ENCODE measurements at places on chromosomes 4 and X.

DNA sequence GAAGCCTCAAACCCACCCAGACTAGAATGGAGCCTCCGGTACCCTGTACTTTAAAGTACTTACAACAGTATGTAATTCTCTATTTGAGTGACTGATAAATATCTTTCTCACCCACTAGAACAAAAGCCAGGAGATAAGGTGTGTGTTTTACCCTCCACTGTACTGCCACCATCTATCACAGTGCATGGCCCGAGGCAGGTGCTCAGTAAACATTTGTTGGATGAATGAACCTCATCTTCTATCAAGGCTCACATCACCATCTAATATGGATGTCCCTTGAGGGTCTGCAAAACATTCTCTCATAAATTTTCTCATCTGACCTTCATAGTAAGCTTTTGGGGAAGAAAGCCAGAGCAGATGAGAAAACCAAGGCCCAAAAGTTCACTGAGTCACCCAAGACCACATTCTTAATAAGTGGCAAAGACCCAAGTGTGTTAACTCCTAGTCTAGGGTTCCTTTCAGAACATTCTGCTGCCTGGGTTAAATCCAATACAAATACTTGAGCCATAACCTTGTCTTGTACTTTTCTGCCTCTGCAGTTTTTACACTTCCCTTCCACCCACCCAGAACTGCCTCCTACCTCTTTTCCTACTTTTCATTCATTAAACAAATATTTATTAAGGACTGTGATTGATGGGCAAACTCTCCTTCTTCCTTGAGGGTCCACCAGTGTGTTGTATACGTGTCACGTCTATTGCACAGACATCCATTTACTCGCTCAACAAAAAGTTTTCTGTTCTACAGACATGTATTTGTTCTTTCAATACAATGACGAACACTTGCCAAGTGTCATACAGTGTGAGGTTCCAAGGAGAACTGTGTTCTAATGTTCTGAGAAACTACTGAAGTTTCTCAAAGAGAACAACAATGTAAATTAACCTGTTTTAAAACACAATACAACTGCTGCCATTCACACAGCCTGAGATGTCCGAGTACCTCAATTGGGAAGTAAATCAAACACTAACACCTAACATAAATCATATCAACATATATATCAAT lies 35.7 kb downstream of the APBB2 start:
- no peak for DNase-seq

DNA sequence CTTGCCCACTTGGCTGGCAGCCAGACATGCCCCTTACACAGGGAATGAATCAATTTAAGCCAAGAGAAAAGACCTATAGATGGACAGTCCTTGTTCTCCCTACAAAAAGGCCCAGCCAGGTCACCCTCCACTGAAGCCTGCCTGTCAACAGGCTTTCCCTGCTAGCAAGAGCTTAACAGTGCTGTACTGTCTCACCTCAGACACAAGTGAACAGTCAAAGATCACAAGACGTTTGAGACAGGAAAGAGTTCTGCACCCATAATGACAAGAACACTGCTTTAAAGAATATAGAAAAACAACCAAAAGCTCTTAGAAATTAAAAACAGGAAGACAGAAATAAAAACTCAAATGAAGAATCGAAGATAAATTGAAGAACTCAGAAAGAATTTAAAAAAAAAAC lies 4.6 kb downstream of the RNF175 start:
- DNase-seq = no peak

DNA sequence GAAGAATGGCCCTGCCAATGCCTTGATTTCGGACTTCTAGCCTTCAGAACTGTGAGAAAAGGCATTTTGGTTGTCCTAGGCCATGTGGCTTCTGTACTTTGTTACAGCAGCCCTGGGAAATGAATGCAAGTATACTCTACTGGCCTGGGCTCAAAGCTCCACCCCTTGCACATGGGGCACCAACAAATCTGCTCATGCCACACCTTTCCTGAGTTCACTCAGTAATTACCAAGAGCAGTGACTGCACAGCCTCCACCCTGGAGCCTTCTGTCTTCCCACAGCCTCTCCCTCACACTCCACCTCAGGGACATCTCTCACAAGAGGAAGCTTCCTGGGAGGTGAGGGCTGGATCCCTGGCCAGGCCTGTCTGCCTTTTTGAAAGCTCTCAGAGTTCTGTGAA lies 29.1 kb upstream of the GAB1 start:
- no peak for DNase-seq

DNA sequence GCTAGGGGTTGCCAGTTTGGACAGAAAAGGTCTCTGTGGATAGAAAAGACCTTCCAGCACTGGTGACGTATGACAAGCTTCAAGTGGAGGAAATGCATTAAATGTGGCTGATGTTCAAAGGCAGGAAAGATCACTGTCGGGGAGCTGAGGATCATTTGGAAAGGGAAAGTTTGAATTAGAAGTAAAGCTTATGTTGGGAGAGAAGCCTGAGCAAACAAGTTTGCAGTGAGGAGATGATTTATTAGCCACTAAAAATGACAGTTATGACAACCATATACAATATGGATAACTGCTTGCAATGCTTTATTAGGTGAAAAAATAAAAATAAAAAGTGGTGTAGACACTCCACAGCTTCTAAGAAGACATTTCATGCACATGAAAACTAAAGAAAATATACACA lies 135.3 kb upstream of the HS3ST1 start:
- no peak for DNase-seq

- no peak for DNase-seq
Observed at GRCh38 chrX:17559728-17560379, 177.4 kb upstream of the SCML1 start.

- no peak for DNase-seq
Observed at GRCh38 chrX:23631136-23631535, 36.2 kb upstream of the PRDX4 start.

- no peak for DNase-seq
Observed at GRCh38 chrX:137052643-137053235, 18.9 kb upstream of the GPR101 start.

DNA sequence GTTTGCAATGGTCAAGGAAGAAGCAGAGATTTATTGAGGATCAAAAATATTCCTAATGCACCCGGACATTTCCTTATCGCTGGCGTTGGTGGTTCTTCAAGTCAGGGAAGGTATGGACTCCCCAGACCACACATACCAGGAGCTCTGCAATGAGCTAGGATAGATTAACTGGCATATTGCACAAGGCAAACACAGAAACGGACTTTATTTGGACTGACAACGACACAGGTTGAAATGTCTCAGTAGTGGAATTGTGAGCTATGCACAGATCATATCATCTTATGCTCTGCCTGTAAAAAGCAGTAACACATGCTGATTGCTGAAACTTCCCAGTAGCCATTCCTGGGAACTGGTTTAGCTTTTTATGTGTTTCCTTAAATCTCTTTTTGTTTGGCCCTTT lies 1.7 kb downstream of the TSPAN7 start:
- no peak for DNase-seq

- DNase-seq = no peak
Observed at GRCh38 chr4:114921790-114922591, 191.4 kb downstream of the NDST4 start.

DNA sequence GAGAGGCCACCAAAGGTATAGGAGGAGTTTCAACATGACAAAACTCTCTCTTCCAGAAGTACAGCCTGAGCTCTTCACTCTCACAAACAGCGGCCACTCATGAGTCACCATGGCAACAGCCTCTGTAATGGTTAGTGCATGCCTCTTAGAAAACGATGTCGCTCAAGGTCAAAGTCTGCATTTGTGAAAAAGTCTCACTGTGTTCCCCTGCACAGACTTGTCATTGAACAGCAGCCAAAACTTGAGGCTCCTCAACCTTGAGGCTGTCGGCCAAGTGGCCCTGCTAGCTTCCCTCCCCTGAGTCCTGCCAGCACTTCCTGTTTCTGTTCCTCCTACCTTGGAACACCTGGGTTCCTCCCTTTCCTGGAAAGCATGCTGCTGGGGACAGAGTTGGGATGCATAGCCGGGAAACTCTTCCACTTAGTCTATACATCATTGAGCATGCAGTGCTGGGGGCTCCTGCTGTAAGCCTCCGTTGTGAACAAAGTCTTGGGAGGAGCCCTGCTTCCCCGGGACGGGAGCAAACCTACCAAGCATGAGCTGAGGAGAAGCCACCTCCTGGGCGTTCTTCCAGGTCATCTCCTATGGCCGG lies 66.6 kb downstream of the ING2 start:
- DNase-seq = no peak

DNA sequence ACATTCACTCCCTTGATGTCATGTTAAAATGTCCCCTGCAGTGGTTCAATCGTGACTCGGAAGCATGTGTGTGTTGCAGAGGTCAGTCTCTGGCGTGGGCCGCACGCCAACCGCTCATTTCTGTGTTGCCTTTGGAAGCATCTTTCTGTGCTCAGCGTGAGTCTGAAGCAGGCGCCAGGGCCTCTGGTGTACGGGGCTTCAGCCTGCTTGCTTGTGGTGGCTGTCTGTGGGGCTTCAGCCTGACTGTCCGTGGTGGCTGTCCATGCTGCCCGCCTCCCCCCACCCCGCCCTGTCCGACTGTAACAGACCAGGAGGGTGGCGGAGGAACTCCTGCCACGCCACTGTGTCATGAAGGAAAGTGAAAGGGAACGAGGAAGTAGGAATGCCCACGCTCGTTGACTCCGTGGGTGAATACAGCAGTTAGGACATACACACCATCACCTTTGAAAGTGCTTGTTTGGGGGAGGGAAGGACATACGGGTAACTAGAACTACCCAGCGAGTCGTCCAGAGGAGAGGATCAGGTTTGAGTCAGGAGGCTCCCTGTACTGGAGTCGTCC lies 14.7 kb upstream of the CLCN4 start:
- no peak for DNase-seq

GRCh38 chrX:89034679-89035078 lies 287.7 kb downstream of the CPXCR1 start:
- no peak for DNase-seq
